GM04503 (cell line): ENCODE measurements at places on chromosomes 6 and 20.

DNA sequence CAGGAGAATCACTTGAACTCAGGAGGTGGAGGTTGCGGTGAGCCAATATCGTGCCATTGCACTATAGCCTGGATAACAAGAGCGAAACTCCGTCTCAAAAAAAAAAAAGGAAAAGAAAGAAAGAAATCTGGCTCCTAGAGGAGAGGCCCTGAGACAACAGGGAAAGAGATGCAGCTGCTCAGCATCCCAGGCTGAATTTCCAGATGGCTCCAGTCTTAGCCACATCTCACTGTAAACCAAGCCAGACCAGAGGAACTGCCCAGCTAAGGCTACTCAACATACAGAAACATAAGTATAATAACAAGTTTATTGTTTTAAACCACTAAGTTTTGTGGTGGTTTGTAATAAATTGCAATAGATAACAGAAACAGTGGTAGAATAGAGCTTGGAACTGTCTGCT lies 38.5 kb upstream of the TASP1 start:
- DNase-seq = no peak

- no peak for DNase-seq
Observed at GRCh38 chr20:2640260-2640659, 12.2 kb upstream of the NOP56 start.

GRCh38 chr20:57851025-57851682 lies 141.3 kb upstream of the PMEPA1 start:
- no peak for DNase-seq

GRCh38 chr6:113870917-113871316 lies 13.8 kb downstream of the MARCKS start:
- no peak for DNase-seq

DNA sequence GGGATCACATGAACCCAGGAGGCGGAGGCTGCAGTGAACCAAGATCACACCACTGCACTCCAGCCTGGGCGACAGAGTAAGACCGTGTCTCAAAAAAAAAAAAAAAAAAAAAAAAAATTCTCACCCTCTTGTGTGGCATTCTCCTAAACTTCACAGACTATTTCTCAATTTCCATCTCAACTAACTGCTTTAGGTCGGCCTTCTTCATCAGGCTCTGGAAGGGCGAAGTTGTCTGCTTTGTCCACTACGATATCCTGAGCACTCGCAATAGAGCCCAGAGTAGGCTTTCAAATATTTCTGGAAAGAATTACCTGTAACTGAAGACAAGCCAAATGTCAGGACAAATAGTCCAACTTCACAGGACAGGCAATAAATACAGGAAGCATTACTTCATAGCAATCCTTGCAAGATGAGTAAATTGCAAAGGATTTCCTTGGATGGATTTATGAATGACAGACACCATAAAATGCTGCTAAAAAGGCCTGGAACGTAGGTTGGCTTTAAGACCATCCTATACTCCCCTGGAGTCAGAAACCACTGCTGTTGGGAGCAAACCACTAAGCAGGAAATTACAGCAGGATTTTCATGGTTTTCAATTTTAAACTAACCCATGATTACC lies 116.3 kb upstream of the SLC2A12 start:
- no peak for DNase-seq

DNA sequence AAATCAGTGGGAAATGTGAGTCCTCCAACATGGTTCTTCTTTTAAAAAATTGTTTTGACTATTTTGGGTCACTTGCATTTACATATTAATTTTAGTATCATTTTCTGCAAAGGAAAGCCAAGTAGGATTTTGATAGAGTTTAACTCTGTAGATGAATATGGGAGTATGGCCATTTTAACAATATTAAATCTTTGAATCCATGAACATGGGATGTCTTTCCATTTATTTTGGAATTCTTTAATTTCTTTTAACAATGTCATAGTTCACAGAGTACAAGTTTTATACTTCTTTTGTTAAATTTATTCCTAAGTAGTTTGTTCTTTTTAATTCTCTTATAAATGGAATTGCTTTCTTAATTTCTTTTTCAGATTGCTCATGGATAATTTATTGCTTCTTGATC lies 56.5 kb upstream of the ARMC2 start:
- DNase-seq = no peak

DNA sequence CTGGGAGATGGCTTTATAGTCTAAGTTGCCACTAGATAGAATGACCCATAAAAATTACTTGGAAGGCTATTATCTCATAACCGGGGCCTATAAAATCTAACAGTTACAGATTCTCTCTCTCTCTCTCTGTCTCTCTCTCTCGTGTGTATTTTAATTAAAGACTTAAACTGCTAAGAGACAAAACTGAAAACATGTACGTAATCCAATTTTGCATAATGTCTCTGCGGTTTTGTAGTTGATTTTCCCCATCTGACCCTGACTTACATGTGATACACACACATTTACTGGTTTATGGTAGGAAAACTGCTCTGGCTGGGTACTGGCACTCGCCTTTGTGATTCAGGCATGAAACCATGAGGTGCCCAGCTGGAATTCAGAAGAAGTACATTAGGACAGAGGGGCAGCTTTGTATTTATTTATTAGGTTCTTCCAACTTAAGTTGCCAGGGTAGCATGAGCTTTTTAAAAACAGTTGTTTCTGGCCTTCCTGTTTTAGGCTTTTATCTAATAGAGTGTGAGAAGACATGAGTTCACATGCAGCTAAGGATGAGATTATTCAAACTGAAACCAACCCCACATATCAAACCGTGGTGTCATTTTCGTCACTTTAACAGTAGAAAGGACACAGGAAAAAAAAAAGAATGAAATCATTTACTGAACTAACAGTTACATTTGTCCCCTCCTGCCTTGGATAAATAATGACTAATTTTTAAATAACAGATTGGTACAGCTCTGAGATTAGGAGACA lies 182.5 kb downstream of the GMPR start:
- DNase-seq = peak; percentile 82

GRCh38 chr6:27662769-27663168 lies 189.9 kb upstream of the ZNF184 start:
- no peak for DNase-seq

DNA sequence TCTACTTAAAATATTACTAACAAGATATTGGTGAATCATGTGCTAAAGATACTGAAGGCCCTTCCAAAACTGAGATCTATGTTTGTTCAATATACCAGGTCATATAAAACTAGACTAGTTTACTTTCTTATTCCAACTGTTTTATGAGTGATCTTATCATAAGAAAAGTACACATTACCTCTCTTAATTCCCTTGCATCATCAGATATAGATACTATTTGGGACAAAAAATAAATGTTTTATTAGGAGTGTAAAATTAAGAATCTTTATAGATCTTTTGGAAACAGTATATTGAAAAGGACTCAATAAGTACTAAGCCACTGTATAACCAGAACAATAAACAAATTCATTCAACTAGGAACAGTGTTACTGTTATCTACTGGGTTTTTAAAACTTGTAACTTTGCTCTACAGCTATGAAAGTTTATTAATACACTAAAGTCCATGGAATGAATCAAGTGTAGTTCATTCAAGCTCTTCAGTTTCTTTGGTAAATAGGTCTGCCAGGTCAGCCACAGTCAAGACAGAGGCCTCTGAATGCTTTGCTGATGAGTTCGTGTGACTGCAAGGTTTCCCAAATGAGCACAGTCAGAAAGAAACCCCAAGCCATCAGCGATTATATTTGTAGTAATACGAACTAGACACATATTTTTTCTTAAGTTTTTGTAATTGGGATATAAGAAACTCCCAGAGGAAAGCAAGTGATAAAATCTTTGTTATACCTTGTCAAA lies 71.8 kb upstream of the FBXO30 start:
- DNase-seq = no peak

GRCh38 chr6:166258854-166259276 lies 49.3 kb downstream of the PRR18 start:
- DNase-seq = no peak

GRCh38 chr6:70119218-70119835 lies 183.6 kb downstream of the COL9A1 start:
- DNase-seq = no peak

DNA sequence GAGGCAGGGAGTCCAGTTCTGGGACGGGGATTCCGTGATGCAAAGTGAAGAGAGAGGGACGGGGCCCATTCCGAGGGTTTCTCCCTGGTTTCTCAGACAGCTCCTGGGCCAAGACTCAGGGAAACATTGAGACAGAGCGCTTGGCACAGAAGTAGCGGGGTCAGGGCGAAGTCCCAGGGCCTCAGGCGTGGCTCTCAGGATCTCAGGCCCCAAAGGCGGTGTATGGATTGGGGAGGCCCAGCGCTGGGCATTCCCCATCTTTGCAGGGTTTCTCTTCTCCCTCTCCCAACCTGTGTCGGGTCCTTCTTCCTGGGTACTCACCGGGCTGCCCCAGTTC lies 35.9 kb upstream of the HLA-G start:
- DNase-seq = no peak

DNA sequence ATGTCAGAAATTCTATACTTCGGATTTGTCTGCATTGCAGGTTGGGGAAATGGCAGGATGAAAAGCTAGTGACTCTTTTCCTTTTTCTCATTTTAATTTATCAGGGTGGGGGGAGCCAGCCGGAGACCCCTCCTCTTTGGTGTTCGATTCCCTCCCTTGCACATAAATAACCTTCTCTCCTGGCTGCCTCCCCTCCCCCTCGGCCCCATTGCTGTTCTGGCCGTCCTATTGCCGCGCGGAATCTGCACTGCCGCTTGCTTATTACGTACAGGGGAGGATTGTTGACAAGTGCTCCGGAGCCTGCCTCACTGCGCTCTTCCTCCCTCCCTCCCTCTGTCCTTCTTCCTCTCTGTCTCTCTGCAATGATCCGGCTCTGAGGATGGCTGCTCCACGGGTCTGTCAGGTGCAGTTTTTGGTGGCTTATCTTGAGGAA lies 154.7 kb downstream of the JARID2 start:
- no peak for DNase-seq

- DNase-seq = no peak
Observed at GRCh38 chr6:30598912-30599624, 18.0 kb downstream of the PPP1R10 start.

DNA sequence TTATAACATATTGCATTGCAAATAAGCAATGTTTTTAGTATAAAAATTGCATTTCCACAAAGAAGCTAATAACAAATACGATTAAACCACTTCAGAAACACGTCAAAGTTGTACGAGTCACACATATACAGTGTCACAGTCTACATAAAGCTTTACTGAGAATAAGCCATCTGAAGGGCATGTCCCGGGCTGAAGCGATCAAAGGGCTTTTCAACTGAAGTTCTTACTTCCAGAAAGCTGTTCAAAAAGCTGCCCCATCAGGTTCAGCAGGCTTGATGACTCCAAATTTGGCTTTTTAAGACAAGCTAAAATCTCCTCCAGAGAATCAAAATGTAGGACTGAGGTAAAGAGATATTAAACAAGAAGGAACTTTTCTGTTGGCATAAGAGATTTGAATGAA lies 37.5 kb upstream of the HAO1 start:
- DNase-seq = no peak

- no peak for DNase-seq
Observed at GRCh38 chr20:23234311-23235078, 116.1 kb upstream of the NXT1 start.

GRCh38 chr6:126206504-126207246 lies 133.2 kb upstream of the CENPW start:
- no peak for DNase-seq

GRCh38 chr20:41110930-41111577 lies 26.3 kb upstream of the PLCG1 start:
- DNase-seq = no peak

DNA sequence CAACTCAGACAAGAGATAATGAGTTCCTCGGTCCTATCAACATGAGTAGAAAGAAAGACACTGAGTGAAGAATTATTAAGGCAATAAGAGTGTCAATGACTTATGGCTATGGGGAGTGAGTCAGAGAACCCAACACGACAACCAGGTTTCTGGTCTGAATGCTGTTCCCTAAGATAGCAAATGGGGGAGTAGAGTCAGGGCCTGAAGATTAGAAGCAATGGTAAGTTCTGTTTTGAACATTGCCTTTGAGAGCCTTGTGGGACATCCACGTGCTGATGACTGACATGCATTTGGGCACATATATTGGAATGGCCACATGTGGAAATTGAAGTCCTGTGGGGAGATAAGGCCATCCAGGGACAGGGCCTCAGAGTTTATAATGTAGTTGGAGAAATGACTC lies 254.4 kb upstream of the TCF21 start:
- no peak for DNase-seq

- DNase-seq = no peak
Observed at GRCh38 chr20:25313593-25313992, 65.7 kb downstream of the PYGB start.

DNA sequence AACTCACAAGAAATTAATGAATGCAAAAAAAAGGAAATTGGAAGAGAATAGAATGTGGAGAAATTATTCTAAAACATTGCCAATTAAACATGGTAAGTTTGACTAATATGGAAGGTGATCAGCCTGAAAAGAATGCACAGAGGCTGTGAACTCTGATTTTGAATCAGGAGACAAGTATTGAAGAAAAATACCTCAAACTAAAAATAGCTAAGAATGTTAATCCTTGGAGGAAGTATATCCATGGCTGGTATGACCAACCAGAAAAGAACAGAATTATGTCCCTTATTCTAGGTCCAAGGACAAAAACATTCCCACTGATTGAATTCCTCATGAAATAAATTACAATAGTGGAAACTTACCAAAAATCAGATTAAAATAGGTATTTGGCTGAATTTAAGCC lies 7.3 kb upstream of the RIMS1 start:
- DNase-seq = peak; percentile 64

DNA sequence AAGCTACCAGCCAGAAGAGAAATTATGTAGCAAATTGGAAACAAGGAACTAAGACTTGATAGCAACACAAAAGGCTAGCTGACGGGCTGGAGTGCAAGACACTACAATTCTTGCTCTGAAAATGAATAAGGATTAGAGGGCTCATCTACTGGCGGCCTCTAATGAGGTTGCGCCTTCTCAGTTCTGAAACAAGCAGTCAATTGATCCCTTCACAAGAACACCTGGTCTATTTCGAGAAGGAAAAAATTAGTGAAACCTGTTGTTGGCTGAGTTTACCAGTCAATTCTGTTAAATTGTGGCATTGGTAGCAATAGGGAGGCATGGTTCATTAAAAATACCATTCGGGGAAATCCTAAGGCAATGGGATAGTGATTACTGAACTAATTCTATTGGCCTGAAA lies 74.8 kb upstream of the JARID2 start:
- no peak for DNase-seq

GRCh38 chr6:52345311-52345710 lies 16.6 kb upstream of the PAQR8 start:
- DNase-seq = no peak

GRCh38 chr6:144075187-144075586 lies 20.2 kb downstream of the SF3B5 start:
- no peak for DNase-seq
